Fibroblast of lung (primary cell): ENCODE measurements at places on chromosomes 3 and 15.
A peak's percentile ranks its signal among the peaks of the same experiment; 100 is the strongest.

DNA sequence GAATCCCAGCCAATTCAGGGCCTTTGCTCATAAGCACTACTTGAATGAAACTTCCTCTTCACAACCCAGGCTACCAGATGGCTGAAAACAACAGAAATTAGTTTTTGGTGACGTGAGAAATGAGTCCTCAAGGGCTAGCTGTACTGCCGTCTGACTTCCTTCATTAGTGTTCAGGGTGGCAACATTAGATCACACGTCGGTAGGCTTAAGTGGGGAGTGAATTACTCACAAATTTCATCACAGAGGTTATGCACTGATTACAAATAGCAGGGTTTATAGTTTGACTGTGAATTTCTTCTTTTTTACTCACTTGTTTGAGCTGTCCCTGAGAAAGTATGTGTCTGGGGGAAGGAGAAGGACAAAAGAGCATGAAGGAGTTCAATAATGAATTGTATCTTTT, 397.2 kb downstream of the GAP43 start:
- no peak for DNase-seq

DNA sequence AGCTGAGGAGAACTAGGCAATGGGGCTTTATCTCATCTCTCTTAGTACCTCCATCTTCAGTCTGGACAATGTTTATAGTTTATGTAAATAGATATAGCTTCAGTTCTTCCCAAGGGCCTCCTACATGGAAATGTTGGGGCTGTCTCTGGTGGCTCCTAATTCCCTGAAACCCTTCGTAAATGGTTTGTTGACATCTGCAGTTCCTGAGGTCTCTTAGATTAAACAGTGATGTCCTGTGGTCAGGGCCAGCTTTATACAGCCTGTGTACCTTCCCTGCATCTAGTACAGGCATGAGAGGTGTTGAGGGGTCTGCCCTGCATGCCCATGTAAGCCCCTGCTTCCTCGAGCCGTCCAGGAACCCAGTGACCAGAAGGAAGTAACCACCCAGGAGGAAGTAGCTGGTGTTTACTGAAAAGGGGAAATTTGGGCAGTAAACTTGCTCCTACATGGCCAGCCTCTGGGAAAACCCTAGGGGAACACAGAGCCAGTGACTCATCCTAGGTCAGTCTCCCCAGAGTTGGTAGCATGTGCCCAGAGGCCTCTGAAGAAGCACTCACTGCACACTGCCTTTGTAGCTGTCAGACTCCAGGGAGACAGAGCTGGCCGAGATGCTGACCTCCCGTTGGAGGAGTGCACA, 4.7 kb upstream of the TBC1D2B start:
- no peak for DNase-seq

DNA sequence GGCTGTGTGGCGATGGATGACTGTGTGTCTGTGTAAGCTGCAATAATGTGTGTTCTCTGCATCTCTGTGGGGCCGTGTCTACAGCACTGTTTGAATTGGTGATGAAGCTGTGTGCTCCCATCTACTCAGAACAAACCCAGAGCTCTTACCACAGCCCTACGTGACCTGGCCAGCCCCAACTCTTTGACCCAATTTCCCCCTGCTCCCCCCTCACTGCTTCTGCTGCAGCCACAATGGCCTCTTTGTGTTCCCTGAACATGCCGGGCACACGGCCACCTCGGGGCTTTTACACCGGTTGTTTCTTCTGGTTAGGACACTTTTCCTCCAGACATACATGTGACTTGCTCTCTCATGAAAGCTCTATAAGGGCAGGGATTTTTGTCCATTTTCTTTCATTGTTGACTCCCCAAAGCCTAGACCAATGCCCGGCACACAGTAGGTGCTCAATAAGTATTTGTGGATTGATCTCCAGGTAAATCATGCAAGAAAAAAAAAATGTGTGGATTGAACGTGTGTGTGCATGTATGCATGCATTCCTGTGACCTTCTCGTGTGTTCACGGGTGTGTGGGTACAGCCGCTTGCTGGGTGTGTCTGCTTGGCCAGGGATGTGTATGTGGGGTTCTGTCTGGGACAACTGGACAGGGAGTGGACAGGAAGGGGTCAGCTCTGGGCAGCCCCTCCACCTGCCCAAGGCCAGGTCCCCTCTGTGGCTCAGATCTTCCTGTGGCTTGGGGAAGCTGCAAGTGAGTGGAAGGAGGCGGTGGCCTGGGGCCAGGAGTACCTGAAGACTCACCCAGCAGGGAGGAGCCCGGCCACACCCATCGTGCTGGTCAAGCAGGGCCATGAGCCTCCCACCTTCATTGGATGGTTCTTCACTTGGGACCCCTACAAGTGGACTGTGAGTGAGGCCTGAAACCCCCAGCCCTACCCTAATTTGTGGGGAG, 14.8 kb downstream of the VILL start:
- no peak for DNase-seq

DNA sequence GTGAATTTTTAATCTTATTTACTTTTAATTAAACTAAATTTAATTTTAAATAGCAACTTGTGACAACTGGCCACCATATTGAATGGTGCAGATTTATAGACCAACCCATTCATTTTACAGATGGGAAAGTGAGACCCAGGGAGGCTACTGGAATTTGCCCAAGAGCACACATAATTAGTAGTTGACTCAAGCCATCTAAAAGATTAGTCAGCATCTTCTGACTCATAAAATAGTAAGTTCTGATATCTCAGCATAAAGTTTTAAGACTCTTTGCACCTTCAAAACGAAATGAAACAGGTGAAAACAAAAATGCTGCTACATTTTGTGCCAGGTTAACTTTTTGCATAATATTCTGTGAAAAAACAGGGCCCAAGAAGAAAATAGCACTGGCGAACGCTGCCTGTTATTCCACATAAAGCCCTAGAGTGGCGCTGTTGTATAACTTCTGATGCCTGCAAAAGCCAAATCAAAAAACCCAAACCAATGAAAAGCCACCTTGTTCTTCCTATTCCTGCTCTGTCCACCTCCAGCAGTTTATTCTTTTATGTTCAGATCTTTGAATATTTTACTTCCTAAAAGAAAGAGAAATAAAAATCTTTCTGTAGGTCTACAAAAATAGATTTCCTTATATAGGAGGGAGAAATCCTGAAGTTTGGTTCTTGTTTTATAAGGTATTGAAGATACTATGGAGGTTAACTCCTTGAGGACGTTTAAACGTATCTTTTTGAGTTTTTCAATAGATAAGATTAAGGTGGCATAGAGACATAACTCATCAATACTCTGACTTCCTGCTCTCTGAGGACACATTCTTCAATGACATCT, 62.8 kb downstream of the OTOL1 start:
- DNase-seq = peak; percentile 63
